GM19239 (cell line): ENCODE measurements at places on chromosomes 1 and 21.

DNA sequence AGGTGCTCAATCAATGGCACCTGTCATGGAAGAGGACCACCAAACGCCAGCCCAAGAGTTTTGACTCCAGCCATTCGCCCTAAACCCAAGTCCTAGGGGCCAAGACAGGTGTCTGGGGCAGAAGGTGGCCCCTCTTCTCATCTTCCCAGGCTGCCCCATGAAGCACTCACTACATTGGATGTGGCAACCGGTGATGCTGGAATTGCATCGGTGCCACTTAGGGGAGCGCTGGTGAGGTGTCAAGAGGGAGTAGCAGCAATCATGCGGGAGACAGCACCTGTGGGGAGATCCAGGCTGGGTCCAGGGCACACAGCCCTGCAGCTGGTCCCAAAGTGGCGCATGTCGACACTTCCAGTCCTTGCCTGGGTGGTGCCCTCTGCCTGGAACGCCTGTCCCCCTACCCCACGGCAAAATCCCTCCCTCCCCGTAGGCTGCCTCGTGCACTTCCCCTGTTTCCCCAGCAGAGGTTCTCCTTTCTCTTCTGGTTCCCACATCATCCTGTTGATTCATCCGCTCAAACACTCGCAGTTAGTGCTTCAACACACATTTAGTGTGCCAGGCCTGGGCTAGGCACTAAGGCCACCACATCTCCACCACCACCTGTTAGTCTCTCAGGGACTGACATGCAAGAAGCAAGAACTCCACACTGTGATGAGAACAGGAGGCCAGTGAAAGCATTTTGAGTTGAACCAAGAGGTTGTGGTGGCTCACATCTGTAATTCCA is 18.5 kb downstream of the PLA2G2D start:
- peak; percentile 40 for DNase-seq

GRCh38 chr1:212738330-212738729 is 38.7 kb upstream of the BATF3 start:
- DNase-seq = no peak

- peak; percentile 35 for DNase-seq
Measured at GRCh38 chr1:43975249-43975961, 645 bp downstream of the ATP6V0B start.

DNA sequence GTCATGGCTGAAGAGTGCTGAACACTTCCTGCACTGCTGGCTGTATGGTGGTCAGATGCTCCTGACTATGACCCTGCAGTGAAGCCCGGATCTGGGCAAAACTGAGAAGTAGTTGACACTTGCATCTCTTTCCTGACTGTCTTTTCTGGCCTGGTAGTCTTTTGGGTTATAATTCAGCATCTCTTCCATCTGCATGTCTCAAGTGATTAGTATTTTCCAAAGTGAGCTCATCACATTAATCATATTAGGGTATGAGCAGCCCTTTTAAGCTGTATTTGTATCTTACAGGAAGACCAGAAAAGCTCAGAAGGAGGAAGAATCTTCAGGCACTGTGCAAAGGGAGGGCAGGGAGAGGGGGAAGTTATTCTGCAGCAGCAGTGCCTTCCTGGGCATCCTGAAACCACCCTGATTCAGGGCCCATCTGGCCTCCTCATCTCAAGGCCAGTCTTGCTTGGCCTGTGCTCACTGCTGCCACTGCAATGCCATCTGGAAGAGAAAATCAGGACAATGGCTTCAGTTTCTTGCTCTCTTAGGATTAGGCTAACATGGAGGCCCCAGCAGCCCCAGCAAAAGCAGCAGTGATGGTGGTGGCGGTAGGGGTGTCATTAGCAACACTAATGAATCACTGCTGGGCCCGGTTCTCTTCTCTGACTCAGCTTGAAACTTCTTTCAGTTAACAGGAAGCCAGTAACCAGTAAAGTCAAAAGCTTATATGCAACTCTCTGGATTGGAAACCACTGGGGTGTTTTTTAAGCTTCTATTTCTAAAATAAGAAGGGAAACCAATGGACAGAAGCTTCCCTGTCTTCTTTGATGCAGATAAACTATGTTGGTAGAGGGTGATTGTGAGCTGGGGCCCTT is 63.3 kb upstream of the WDR26 start:
- DNase-seq = peak; percentile 55

- no peak for DNase-seq
Measured at GRCh38 chr1:232521660-232522059, 108.3 kb downstream of the SIPA1L2 start.

GRCh38 chr21:31103571-31104265 is 65.4 kb upstream of the KRTAP19-8 start:
- DNase-seq = no peak

DNA sequence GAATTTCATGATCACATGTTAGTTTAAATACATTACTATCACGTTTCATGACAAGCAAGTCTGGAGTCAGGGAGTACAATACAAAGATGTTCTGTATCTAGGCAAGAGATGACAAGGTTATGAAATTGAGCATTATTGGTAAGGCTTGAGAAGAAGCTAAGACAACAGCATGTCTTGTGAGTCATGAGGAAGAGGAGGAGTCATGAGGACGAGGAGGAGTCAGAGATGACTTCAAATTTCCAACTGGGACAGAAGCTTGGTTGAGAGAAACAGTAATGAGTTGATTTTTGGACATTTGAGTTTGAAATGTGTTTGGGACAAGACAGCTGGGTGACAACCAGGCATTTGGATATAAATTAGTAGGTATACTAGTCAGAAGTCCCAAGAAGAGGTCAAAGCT is 4.3 kb upstream of the UBE2U start:
- no peak for DNase-seq

DNA sequence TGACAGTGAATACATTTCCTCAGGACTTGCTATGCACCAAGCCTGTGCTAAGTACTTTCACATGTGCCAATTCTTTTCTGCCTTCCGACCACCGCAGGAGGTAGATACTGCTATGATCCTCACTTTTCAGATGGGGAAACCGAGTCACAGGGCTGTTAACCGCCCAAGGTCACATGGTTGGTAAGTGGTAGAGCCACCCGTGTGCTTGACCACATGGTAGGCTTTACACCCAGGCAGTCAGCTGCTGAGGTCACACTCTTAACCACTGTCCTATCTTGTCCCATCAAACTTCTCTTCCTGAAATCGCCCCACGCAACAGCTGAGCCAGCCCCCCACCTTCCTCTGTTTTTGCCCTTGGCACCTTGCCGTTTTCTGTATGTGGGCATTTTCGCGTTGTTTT is 31.0 kb upstream of the SDHB start:
- DNase-seq = no peak

- no peak for DNase-seq
Measured at GRCh38 chr21:44836666-44837471, 19.0 kb upstream of the SUMO3 start.

GRCh38 chr1:211324992-211325775 is 1.4 kb upstream of the TRAF5 start:
- DNase-seq = no peak

- DNase-seq = no peak
Measured at GRCh38 chr1:78171736-78172590, 126.2 kb downstream of the GIPC2 start.
